Globus pallidus (tissue), 1 donor: ENCODE measurements at places on chromosomes 5 and 9.

DNA sequence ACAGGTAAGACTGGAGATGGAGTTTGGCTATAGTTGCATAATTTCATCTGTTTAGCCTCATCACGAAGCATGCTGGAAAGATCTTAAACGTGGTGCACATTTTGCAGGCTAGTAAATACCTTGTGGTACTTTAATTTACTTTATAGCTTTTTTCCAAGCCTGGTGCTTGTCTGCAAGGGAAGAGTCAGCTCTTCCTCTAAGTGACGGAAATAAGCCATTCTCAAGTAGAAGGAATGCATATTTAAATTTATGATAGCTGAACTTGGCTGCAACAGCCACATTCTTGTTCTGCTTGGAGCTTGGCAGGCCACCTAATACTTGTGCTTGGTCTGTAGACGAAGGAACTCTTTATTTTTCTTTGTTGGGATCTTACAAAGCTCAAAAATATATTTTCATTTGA is 188.0 kb upstream of the PIK3R1 start:
- DNase-seq: no peak

GRCh38 chr9:98567540-98568233 is 141.0 kb downstream of the GABBR2 start:
- no peak for DNase-seq

DNA sequence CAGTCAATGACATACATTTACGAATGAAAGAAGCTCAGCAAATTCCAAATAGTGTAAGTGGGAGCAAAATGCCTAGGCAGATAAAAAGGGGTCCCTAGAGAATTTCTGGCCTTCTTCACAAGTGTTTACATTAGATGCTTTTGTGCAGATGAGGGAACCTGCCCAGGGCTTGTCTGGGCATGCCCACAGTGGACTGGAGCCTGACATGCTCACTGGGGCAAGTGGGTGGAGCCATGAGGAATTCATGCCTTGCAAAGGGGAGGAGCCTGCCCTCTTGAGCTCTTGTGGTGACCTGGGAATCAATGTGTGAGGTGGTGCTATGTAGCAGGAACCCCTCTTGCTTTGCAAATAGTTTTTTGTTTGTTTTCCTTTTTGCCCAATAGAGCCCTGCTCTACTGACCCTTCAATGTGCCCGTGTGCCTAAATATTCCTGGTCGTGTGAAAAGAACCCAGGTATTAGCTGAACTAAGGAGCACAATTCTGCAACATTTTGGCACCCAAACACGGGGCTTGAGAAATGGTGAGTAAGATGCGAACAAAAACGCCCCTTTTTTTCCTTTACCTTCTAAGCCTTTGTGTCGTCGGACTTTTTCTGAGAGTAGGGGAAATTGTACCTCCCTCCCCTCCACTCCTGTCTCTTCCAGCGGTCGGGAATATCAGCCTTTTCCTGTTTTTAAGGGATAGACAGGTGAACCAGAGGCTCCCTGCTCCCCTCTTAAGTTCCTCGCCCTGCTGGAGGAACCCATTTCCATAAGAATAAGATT is 433.8 kb upstream of the CDH9 start:
- DNase-seq: no peak

DNA sequence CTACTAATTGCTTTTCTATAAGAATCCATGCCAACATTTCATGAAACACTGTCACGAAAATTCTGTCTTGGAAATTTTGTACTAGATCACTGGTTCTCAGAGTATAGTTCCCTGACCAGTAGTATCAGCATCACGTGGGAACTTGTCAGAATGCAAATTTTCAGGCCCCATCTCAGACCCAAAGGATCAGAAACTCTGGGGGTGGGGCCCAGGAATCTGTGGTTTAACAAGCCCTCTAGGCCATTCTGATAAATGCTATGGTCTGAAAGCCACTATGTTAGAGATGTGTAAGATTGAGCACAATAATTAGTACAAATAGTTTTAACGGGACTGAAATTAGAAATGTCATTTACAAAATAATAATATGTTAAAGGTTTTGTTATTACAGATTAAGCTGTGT is 615.7 kb upstream of the ARRDC3 start:
- DNase-seq: no peak
